ENCODE measurements at places on chromosomes 16 and 17.

DNA sequence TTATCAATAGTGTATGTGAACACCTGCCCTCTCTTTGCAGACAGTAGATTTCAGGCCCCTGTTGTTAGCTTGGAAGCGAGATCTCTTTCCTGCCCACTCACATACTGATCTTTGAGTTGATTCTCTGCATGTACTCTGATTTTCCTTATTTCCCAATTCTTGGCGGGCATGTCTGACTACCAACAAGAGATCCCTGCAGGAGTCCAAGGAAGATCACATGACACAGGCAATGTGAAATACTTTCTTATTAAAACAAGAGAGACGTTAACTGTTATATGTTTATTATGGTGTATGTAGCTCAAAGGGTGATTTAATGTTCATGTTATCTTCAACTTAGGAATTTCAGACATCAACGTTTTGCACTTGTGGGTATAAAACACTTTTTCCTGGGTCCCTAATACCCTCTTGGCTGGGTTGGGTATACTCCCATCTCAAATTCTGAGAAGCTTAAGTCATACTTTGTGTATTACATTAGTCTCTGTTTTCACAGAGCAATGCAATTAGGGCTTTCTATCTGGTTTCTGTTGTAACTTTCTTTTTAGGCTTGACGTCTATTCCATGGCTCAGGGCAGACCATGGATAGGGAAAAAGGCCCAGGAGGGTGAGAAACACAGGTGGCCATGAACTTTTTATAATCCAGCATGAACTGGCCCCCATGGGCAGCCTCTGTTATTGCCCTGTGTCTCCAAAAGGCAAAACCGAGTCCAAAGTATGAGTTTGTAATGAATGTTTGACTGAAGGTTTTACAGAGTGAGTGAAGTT lies 32.2 kb downstream of the HSD17B2 start:
- DNase-seq, result no peak

DNA sequence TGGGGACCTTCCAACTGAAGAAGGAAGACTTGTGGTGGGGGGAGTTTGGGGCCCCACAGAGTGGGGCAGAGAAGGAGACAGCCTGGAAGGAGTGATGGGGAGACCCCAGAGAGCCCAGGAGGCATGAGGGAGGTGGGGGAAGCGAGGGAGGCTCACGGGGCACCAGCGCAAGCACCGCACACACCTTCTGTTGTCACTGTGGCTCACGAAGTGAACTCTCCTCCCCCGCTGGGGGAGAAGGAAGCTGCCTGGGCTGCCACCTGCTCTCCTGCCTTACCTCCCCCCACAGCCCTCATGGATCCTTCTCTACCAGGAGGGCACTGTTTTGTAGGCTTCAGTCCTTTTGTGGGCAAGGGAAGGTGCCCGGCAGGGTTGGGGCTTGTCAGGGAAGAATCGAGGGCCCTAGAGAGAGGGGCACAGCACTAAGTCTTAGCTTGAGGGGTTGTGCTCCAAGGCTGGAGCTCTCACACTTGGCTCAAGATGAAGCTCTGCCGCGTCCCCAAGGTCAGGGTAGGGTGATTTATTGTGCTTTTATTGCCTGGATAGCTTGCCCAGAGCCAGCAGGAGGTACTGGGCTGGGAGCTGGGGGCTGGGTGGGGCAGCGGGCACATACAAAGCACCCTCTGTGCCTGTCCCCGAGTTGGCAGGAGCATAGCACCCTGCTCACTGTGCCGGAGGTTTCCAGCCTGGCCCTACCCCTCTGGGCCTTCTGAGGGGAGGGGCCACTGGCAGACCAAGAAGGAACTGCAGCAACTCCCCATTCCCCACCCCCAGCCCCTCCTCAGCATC lies 4.6 kb upstream of the STARD3 start:
- no peak for DNase-seq

GRCh38 chr16:85402910-85403692 lies 210.0 kb upstream of the GSE1 start:
- DNase-seq, result no peak

GRCh38 chr17:13635951-13636350 lies 34.2 kb upstream of the HS3ST3A1 start:
- DNase-seq, result no peak

DNA sequence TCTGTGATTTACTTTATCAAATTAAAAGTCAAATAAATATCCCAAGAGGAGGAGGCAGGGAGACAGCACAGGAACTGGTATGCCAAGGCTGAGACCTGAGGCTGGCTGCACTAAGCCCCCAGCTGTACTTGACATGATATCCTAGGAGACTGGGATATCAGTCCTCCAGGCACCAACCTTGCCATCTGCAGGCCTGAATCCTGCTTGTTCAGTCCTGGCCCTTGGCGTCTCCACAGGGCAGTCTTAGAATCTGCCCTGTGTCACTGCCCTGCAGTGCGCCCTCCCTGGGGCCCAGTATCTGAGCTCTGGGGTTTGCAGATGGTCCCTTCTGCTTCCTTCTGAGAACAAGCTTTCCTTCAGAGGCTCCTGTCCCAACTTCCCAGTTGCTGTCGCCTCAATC lies 75.9 kb downstream of the HS3ST3A1 start:
- no peak for DNase-seq

All from neural crest cell (in vitro differentiated cells).